Activated T-helper 2 cell treated with anti-CD3 and anti-CD28 coated beads, Interferon-gamma antibody, Interleukin-2, Interleukin-4, amounts not matched to agents 10 μg/mL and 5 μg/mL and 100 μg/mL, durations not matched to agents 14 hours and 24 hours and 36 hours (primary cell): ENCODE measurements at places on chromosomes 11 and 22.

- H3K27me3 ChIP-seq = no peaks in the 10 kb centered on the region
- H3K4me1 ChIP-seq = no peaks in the 10 kb centered on the region
- no peak for DNase-seq
- H3K27ac ChIP-seq = no peak overlapping the region
Measured at GRCh38 chr11:41612415-41612814, 153.0 kb upstream of the LRRC4C start.

DNA sequence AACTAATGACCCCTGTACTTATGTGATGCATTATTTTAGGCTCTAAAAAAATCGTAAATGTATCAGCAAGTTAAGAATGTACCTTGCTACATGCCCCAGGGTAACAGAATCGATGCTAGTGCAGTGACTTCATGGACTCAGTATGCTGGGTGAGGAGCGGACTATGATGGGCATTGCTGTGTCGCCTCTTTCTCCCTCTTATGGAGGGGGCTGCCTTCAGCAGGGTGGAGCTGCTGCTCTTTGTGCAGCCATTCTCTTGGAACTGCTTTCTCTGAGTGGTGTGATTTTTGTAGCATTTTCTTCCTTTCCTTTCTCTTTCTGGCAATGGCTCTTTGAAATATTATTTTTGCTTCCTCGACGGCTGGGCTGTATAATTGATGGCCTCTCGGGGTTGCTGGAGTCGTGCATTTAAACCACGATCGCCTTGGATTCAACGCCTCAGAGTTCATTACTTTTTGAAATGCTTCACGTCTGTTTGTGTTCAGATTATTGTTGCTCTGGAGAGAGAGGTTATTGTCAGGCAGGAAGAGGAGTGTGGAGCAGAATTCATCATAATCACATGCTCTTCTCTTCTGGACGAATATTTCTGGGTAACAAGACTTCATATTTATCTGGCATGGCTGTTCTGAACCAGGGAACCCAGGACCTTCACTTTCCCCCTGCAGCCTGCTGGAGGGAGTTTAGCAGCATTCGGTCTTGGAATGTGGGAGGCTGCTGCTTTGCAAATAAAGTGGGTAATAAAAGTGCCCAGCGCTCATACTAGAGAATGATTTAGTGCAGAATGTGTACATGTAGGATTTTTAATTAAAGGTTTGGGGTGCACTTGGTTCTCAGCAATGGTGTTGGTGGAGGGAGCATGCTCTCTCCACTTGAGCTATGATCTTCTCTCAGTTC is 804.2 kb downstream of the NTM start:
- H3K36me3 ChIP-seq = no peaks in the 10 kb centered on the region
- no peak for DNase-seq
- no peaks in the 10 kb centered on the region for H3K27me3 ChIP-seq
- no peaks in the 10 kb centered on the region for H3K4me1 ChIP-seq
- no peak overlapping the region for H3K27ac ChIP-seq
- H3K4me3 ChIP-seq = no peak overlapping the region

DNA sequence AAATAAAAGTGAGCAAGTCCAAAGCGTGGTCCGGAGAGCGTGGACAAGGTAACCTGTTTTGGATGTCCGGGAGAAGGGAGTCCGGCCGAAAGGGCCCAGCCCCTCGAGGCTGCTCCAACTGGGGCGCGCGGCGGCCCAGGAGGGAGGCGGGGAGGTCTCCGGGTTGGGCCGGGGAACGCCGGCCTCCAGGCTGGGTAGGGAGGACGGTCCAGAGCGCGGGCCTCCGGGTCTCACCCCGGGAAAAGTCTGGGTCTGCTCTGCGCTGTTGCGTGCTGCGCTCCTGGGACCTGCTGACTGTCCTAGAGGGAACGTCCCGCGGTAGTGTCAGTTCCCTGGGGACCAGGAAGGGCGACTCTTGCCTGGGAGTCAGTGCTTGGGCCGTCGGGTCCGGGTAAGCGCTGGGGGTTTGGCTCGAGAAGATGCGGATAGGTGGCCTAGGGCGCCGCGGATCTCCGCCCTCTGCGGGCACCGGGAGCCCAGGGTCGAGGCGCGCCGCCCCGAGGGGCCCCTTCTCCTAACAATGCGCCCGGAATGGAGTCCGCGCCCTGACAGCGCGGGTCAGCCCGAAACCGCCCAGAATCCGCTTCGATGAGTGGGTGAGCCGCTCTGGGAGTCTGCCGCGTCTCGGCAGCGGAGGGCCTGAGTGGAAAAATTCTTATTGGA is 988 bp upstream of the FLI1 start:
- H3K4me3 ChIP-seq = peak overlapping the region; percentile 80
- peaks cover 44% of the 10 kb centered on the region for H3K4me1 ChIP-seq
- H3K27ac ChIP-seq = peak overlapping the region; percentile 76
- peaks cover 32% of the 10 kb centered on the region for H3K27me3 ChIP-seq
- peaks cover 16% of the 10 kb centered on the region for H3K36me3 ChIP-seq

GRCh38 chr11:12149672-12150225 is 39.4 kb downstream of the MICAL2 start:
- H3K4me3 ChIP-seq = peak overlapping the region; percentile 43
- peaks cover 77% of the 10 kb centered on the region for H3K36me3 ChIP-seq
- H3K27ac ChIP-seq = peak overlapping the region; percentile 96
- H3K27me3 ChIP-seq = no peaks in the 10 kb centered on the region
- H3K4me1 ChIP-seq = peaks cover 74% of the 10 kb centered on the region

DNA sequence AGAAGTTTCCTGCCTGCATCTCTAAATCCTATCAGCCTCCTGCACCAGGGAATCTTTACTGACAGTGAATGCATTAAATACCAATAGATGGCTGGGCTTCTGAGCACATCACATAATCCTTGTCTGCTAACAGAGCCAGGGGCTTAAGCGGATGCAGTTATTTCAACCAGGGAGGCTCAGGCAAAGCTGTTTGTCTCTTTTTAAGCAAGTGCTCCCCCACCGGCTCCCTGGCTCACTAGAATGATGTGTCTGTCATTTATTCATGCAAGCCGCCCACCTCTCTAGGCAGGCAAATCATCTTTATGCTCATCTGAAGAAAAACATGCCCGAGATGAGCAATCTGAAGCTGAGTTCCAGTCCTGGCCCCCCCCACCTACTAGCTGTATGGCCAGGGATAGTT is 182.3 kb downstream of the TENM4 start:
- H3K4me1 ChIP-seq = no peaks in the 10 kb centered on the region
- no peak overlapping the region for H3K27ac ChIP-seq
- no peak overlapping the region for H3K4me3 ChIP-seq
- no peaks in the 10 kb centered on the region for H3K27me3 ChIP-seq
- no peaks in the 10 kb centered on the region for H3K36me3 ChIP-seq

GRCh38 chr11:48000432-48000831 is 20.1 kb downstream of the PTPRJ start:
- no peak for DNase-seq

GRCh38 chr11:108121274-108122155 is at the start of gene ACAT1:
Gene ACAT1, plus strand, starts transcription at chr11:108121567. Its CDS starts 40 bp downstream, at chr11:108121607.
- H3K4me3 ChIP-seq = peak within 1 kb of the TSS; percentile 95
- peaks cover 40% of the 10 kb centered on the region for H3K4me1 ChIP-seq

GRCh38 chr11:75014129-75014528 is 25.4 kb downstream of the NEU3 start:
- peaks cover 29% of the 10 kb centered on the region for H3K36me3 ChIP-seq
- H3K27ac ChIP-seq = no peak overlapping the region
- no peaks in the 10 kb centered on the region for H3K27me3 ChIP-seq
- peaks cover 3% of the 10 kb centered on the region for H3K4me1 ChIP-seq
- no peak for DNase-seq
- H3K4me3 ChIP-seq = no peak overlapping the region

GRCh38 chr11:76175783-76176182 is 30.5 kb downstream of the WNT11 start:
- no peaks in the 10 kb centered on the region for H3K27me3 ChIP-seq
- H3K27ac ChIP-seq = no peak overlapping the region
- no peaks in the 10 kb centered on the region for H3K36me3 ChIP-seq
- no peak overlapping the region for H3K4me3 ChIP-seq
- DNase-seq = no peak

- H3K27me3 ChIP-seq = peaks cover 2% of the 10 kb centered on the region
- H3K4me3 ChIP-seq = peak overlapping the region; percentile 92
- peak overlapping the region; percentile 89 for H3K27ac ChIP-seq
- no peak for DNase-seq
- peaks cover 45% of the 10 kb centered on the region for H3K4me1 ChIP-seq
Measured at GRCh38 chr11:119093942-119094815, 7.5 kb downstream of the DPAGT1 start.

GRCh38 chr11:121057922-121058321 is 34.0 kb downstream of the TBCEL start:
- peaks cover 55% of the 10 kb centered on the region for H3K36me3 ChIP-seq
- no peak for DNase-seq
- H3K27ac ChIP-seq = no peak overlapping the region
- peaks cover 13% of the 10 kb centered on the region for H3K4me1 ChIP-seq

DNA sequence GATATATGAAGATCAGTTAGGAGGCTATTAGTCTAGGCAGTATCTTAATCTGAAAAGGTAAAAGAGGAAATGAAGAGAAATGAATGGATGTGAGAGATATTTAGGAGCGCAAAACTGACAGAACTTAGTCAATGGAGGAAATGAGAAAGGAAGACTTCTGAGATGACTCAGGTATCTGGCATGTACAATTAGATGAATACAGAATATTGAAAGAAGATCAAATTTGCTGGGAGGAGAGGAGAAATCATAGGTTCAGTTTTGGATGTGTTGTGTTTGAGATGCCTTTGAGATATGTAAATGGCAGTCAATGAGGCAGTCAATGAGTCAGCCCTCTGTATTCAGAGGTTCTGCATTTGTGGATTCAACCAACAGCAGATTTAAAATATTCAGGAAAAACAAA is 42.9 kb upstream of the GAB2 start:
- peak overlapping the region; percentile 8 for H3K27ac ChIP-seq
- H3K4me3 ChIP-seq = no peak overlapping the region
- peaks cover 75% of the 10 kb centered on the region for H3K36me3 ChIP-seq

GRCh38 chr11:89293965-89294679 is 116.4 kb downstream of the TYR start:
- DNase-seq = no peak
- no peak overlapping the region for H3K27ac ChIP-seq
- H3K4me3 ChIP-seq = no peak overlapping the region
- no peaks in the 10 kb centered on the region for H3K36me3 ChIP-seq

DNA sequence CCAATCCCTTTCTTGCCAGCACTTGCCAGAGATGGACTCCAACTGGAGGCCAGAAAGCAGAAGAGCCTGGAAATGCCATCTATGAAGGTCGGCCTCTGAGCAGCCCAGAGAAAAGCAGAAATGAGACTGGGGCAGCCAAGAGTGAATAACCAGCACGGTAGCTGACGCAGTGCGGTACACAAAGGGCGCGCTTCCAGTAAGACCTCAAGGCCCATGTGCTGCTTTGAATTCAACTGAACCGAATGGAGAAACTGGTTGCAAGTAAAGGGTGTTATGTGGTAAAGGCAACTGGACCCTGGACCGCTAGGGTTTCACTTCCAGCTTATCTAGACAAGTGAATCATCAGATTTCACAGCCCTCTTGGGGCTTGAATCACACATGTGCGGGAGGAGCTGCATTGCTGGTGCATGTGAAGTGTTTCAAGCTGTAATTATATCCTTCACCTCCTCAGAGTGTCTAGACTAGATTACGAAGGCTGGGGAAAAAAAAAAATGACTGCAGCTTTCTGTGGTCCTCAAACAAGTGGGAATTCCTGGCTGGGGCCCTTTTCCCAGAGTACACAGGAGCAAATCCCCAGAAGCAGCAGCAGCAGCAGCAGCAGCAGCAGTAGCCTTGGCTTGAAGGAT is 128.9 kb downstream of the CCDC34 start:
- H3K4me3 ChIP-seq = no peak overlapping the region
- H3K27me3 ChIP-seq = no peaks in the 10 kb centered on the region
- H3K36me3 ChIP-seq = no peaks in the 10 kb centered on the region
- H3K27ac ChIP-seq = no peak overlapping the region
- no peaks in the 10 kb centered on the region for H3K4me1 ChIP-seq

DNA sequence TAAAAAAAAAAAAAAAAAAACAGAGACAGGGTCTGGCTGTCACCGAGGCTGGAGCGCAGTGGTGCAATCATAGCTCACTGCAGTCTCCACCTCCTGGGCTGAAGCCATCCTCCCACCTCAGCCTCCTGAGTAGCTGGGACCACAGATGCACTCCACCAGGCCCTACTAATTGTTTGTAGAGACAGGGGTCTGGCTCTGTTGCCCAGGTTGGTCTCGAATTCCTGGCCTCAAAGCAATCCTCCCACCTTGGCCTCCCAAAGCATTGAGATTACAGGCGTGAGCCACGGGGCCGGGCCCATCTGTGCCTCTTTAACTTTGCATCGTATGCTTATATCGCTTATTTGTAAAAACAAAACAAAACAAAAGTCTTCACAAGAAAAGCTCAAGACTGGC is 3.1 kb downstream of the CPT1A start:
- H3K36me3 ChIP-seq = peaks cover 3% of the 10 kb centered on the region
- H3K27ac ChIP-seq = peak overlapping the region; percentile 84
- H3K4me1 ChIP-seq = peaks cover 36% of the 10 kb centered on the region
- H3K27me3 ChIP-seq = no peaks in the 10 kb centered on the region
- DNase-seq = no peak

DNA sequence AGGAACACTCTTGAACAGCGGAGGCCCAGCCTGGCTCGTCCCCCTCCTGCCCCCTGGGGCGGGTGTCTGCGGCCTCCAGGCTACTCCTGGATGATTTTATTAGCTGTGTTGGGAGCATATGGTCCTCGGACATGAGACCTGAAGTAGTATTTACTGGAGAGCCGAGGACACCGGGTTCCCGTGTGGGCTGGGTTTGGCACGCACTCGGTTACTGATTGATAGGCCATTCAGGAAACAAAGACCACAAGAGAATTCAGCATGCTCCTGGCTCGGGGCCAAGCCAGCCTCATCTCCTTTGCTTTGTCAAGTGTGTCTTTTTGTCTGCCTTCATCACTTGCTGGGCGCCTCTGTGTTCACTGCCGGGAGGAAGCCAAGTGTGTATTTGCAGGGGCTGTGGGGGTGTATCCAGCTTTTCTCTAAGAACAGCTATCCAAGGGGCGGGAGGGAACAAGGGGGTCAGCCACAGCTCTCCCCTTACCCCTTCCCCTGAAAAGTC is 9.7 kb downstream of the FXYD2 start:
- peaks cover 53% of the 10 kb centered on the region for H3K4me1 ChIP-seq
- peak; percentile 65 for DNase-seq
- no peaks in the 10 kb centered on the region for H3K36me3 ChIP-seq
- peak overlapping the region; percentile 94 for H3K27ac ChIP-seq
- H3K4me3 ChIP-seq = peak overlapping the region; percentile 45

GRCh38 chr22:45608763-45609180 is 62.9 kb upstream of the ATXN10 start:
- peaks cover 3% of the 10 kb centered on the region for H3K27me3 ChIP-seq
- no peaks in the 10 kb centered on the region for H3K36me3 ChIP-seq
- DNase-seq = no peak
- no peak overlapping the region for H3K4me3 ChIP-seq
- H3K27ac ChIP-seq = no peak overlapping the region

- peaks cover 15% of the 10 kb centered on the region for H3K36me3 ChIP-seq
- peak within 1 kb of the TSS; percentile 5 for H3K27ac ChIP-seq
- H3K27me3 ChIP-seq = no peaks in the 10 kb centered on the region
- no peak within 1 kb of the TSS for H3K4me3 ChIP-seq
Measured at GRCh38 chr11:57751676-57752253, at the start of gene BTBD18. Gene BTBD18, minus strand, starts transcription at chr11:57751819. Its CDS starts 631 bp downstream, at chr11:57751188.

DNA sequence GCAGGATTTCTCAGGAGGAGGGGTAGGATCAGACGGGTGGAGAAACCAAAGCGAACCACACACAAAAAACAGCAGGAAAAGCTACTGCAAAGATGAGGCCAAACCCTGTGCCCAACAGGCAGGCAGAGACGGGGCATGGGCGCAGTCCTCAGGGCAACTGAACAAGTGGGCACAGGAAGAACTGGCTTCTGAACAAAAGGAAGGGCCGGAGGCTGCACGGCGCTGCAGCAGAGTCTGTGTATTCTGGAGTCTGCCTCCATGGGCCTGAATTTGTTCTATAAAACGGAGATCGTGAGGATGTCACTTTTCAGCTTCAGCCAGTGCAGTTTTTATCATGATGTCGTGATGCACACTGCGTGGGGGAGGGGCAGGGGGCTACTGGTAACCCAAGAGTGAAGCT is 1026.0 kb downstream of the TBC1D22A start:
- no peaks in the 10 kb centered on the region for H3K27me3 ChIP-seq
- H3K27ac ChIP-seq = no peak overlapping the region
- no peak for DNase-seq
- H3K36me3 ChIP-seq = no peaks in the 10 kb centered on the region
- H3K4me3 ChIP-seq = no peak overlapping the region
